NCI-H1048 (cell line): ENCODE measurements at places on chromosomes 1 and 21.

DNA sequence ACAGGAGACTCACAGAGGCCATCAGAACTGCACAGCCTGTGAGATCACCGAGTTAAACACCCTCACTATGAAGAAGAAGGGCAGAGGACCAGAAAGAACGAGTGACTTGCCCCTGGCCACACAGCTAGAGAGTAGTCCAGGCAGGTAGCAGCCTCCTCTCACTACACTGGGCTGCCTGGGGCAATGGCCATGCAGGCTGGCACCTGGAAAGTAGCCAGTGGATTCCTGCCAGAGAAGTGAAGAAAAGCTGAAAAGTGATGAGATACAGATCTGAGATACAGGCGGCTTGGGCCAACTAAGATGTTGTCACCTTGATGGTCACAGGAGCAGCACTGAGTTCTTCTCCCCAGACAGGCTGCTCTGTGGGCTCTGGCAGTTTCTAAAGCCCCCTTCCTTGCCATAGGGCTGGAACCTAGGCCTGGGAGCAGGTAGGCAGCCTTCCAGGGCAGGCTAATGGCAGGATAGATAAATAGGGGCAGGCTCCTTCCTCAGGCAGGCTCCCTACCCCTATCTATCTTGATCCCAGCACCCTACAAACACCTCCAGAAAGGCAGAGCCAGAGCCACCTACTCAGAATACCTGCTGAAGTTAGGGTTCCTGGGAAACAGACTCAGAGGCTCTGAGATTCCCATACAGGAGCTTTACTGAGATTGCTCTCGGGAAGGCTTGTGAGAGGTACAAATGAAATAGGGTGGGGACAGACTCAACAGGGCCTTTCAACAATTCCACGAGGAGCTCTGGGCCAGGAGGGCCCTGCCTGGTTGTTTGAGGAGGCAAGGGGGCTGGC lies 106.3 kb downstream of the BEND5 start:
- DNase-seq: no peak

DNA sequence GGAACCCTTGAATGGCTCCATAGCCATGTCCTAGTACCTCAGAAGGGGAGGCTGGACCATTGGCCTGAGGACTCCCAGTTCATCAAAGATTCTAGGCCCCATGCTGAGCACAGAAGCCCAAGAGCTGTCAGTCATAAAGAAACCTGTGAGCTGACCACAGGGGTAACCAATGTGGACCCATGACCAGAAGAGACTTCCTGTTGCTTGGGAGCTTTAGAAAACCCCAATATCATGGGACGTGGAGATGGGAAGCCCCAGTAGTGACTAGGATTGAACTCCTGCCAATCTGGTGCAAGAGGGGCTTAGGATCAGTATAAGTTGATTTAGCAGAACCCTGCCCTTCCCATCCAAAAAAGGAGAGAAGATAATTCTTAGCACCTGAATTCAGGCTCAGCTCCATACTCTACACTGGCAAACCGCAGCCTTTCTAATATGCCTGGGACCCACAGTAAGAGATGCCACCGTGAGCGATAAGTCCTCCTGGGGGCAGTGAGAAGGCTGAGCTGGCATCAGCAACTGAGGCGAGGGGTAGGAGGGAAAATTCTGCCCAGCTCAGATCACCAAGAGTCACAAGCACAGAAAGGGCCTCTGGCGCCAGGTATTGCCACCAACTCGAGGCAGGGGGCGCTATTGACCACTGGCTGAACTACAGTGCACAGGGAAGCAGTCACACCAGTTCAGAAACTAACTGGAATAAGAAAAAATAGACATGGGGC lies 108.9 kb downstream of the CAPN8 start:
- DNase-seq: no peak

GRCh38 chr1:31673433-31673832 lies 28.8 kb upstream of the PEF1 start:
- no peak for DNase-seq

DNA sequence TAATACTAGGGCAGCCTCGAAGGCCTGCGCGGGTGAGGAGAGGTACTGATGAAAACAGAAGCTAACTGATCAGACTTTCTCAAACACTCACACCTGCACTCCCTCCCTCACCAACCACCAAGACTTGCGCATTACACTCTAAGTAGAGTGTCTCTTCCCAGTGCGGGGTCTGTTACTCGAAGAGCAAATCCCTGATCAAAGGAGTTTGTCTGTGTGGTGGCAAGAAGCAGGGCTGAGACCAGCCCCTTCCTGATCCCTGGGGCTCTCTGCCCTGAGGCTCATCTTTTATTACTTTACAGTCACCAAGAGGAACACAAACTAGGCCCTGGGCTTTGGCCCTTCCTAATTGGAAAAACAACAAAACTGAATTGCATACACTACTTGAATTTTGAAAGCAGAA lies 19.5 kb upstream of the TSNAX start:
- no peak for DNase-seq

- no peak for DNase-seq
These were observed 1.7 kb downstream of the LYST start for GRCh38 chr1:235864931-235865525.

- DNase-seq: no peak
These were observed at the start of gene S100A12 for GRCh38 chr1:153375511-153375910. Gene S100A12, minus strand, starts transcription at chr1:153375621. Its CDS starts 1,029 bp downstream, at chr1:153374592.

GRCh38 chr1:113451710-113452109 lies 61.4 kb downstream of the MAGI3 start:
- no peak for DNase-seq

DNA sequence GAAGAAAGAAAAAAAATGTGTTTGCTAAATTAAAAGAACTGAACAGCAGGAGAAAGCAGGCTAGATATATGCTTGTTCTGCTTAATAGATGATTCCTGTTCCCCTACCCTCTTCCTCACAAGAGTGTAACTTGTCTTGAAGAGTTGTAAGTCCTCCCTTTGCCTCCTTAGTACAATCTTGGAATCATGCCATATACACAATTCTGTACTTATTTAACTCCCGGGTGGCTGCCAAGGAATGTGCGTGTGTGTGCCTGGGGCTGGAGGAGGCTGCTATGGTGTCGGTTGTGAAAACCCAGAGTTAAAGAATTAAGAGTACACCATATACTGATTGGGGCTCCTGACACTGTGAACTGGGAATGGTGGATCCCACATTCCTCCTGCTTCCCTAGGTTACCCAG lies 194.2 kb downstream of the SIPA1L2 start:
- no peak for DNase-seq

DNA sequence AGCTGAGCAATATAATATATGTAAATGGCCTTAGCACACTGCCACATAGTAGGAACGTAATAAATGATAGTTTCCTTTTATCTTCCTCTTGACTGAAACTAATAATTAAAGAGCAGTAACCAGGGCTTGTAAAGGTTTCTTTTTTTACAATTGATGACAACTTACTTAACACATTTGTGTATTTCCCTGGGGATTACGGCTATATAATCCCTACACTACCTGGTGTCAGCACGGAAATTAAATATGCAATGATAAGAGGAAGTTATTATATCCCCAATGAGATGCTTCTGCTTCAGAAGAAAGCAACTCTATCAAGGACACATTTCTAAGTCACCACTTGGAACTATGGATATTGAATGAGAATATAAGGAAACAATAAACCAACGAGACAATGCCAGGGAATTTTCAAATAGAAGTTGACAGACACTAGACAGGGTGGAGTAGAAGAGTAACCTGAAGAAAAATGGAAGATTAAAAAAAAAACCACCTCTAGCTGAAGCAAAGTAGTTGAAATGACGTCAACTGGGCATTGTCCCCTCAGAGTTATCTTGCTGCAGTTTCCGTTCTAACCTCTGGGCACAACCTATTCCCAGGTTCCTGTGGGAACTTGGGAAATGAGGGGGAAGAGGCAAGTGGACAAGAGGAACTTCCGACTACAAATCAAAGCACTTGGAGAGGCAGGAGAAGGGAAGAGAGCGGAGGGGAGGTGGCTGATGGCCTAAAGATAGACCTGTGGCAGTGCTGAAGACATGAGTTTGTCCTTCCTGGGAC lies 66.5 kb downstream of the PLPP3 start:
- no peak for DNase-seq

DNA sequence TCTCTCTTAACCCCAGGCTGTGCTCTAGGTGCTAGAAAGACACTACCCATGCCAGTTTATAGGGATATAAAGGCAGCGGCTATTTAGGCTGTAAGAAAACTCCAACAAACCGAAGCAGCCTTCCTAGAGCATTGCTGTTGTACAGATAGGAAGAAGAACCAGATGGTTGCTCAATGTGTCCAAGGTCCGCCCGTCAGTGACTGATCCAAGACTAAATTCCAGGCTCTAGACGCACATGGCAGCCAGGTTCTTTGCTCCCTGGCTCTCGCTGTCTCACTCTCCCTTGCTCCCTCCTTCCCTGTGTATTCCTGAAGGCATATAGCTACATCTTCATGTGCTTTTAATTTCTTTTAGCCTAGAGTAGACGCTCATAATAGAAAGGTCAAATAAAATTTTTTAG lies 303.4 kb downstream of the KIF26B start:
- no peak for DNase-seq

- DNase-seq: no peak
These were observed 56.9 kb downstream of the TRIM11 start for GRCh38 chr1:228349701-228350171.

DNA sequence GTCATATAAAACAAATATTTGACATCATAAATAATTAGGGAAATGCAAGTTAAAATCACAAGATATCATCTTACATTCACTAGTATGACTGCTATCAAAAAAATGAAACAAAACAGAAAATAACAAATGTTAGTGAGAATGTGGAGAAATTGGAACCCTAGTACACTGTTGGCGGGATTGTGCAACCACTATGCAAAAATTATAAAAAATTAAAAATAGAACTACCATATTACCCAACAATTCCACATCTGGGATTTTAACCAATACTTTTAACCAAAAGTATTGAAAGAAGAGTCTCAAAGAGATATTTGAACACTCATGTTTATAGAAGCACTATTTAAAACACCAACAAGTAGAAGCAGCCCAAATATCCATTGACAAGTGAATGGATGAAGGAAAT lies 797.2 kb upstream of the ADAMTS5 start:
- no peak for DNase-seq
